ENCODE measurements at places on chromosomes 4 and X. TPM values are rescaled to one million over a fixed set of nuclear protein-coding genes. Genes with fewer than 3 reads are reported as not detected.

PRRG1 gene
- total RNA-seq: 6.7 TPM

MAGEB6 gene
- not detected for total RNA-seq

SUPT20HL2 gene
- total RNA-seq: not detected

NXF2B gene
- total RNA-seq: not detected

CXXC4 gene
- 0.17 TPM for total RNA-seq

MORC4 gene
- total RNA-seq: 18.8 TPM

ADAM29 gene
- total RNA-seq: not detected

SATL1 gene
- not detected for total RNA-seq

TMPRSS11F gene
- total RNA-seq: not detected

HSFX1 gene
- total RNA-seq: not detected

HELT gene
- not detected for total RNA-seq

AMOT gene
- 5.0 TPM for total RNA-seq

ELOVL6 gene
- total RNA-seq: 40.3 TPM

ZNF518B gene
- total RNA-seq: 10.1 TPM

UNC5C gene
- 2.9 TPM for total RNA-seq

TRO gene
- 20.8 TPM for total RNA-seq

BTC gene
- 0.30 TPM for total RNA-seq

NPY2R gene
- under 0.01 TPM for total RNA-seq

TXK gene
- total RNA-seq: not detected

PDZD4 gene
- 0.50 TPM for total RNA-seq

SMIM14 gene
- 8.9 TPM for total RNA-seq

SSX3 gene
- total RNA-seq: not detected

MORF4L2 gene
- 382 TPM for total RNA-seq

DSPP gene
- total RNA-seq: not detected

PHOX2B gene
- total RNA-seq: not detected

IL1RAPL2 gene
- 5.7 TPM for total RNA-seq

SYTL4 gene
- 3.5 TPM for total RNA-seq

DCAF4L1 gene
- total RNA-seq: not detected

TBX22 gene
- total RNA-seq: not detected

NDST4 gene
- not detected for total RNA-seq

PTTG2 gene
- not detected for total RNA-seq

ASB11 gene
- not detected for total RNA-seq

ADAMTS3 gene
- total RNA-seq: 0.84 TPM

NR0B1 gene
- total RNA-seq: not detected

UTP14A gene
- total RNA-seq: 10.1 TPM

MAGEA1 gene
- not detected for total RNA-seq

PTPN13 gene
- total RNA-seq: 15.5 TPM

ZNF827 gene
- total RNA-seq: 8.0 TPM

EDNRA gene
- 3.2 TPM for total RNA-seq

AP1S2 gene
- 104 TPM for total RNA-seq

CDS1 gene
- 0.34 TPM for total RNA-seq

ARMCX2 gene
- total RNA-seq: 63.5 TPM

FAM9C gene
- not detected for total RNA-seq

LRP2BP gene
- 0.34 TPM for total RNA-seq

PNCK gene
- 0.15 TPM for total RNA-seq

HS3ST1 gene
- total RNA-seq: not detected

TNMD gene
- total RNA-seq: not detected

SRP72 gene
- 71.2 TPM for total RNA-seq

PARM1 gene
- 0.15 TPM for total RNA-seq

VEGFC gene
- total RNA-seq: 23.2 TPM

ENOX2 gene
- 5.5 TPM for total RNA-seq

TKTL2 gene
- total RNA-seq: not detected

SERPINA7 gene
- total RNA-seq: not detected

Measured in bronchus fibroblast of lung (primary cell).